NCI-H1417 (cell line): ENCODE measurements at places on chromosomes 4 and X.

GRCh38 chr4:134313591-134313990 is 112.0 kb upstream of the PABPC4L start:
- no peak for DNase-seq

DNA sequence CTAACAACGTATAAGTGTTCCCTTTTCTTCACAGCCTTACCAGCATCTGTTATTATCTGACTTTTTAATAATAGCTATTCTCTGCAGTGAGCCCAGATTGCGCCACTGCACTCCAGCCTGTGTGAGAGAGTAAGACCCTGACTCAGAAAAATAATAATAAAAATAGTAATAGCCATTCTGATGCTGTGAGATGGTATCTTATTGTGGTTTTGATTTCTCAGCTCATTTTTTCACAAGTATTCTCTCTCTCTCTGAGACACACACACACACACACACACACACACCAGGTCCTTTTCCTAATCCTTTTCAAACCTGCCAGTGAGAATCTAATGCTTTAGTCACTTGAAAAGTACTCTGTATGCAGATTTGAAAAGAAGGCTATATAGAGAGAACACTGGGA is 89.8 kb downstream of the CHIC2 start:
- no peak for DNase-seq

DNA sequence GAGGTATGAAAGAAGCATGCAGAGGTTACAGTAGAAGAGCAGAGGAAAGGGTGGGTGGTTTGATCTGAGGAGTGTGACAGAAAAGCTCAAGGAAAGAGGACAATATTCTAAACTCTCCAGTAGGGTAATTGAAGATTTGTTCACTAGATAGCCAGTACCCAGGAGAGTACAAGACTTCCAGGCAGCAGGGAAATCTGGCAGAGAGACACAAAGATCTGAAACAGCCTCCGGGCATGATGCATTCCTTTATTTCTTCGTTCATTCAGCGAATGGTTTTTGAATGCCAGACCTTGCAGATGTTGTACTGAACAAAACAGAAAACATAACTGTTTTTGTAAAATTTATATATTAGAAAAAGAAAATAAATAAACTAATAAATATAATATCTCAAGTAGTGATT is 766.6 kb downstream of the FAT4 start:
- DNase-seq, result no peak

- DNase-seq, result no peak
Measured at GRCh38 chr4:40967550-40967949, 217.8 kb downstream of the NSUN7 start.

- DNase-seq, result no peak
Measured at GRCh38 chrX:136954930-136955329, 74.4 kb upstream of the RBMX start.

DNA sequence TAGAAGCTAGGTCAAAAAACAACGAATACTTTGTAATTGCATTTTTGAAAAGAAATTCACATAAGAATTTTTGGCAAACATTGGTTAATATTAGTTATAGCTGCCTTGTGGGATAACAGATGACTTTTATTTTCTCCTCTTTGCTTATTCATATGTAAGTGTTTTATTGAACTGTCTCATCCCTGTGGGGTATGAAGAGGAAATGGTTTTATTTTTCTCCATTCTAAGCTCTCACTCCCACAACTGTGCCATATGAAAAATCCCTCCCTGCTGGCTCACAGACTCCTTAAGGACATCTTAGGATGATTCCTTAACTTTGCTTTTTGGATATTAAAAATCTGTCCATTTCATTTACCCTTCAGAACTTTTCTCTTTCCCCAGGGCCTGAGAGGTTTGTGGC is 300.6 kb downstream of the PPP1R2C start:
- DNase-seq, result no peak
